ENCODE measurements at places on chromosomes 12 and 14.
A peak's percentile ranks its signal among the peaks of the same experiment; 100 is the strongest.

- no peak for DNase-seq
These were observed 215.0 kb upstream of the EEA1 start for GRCh38 chr12:93144109-93144508.

DNA sequence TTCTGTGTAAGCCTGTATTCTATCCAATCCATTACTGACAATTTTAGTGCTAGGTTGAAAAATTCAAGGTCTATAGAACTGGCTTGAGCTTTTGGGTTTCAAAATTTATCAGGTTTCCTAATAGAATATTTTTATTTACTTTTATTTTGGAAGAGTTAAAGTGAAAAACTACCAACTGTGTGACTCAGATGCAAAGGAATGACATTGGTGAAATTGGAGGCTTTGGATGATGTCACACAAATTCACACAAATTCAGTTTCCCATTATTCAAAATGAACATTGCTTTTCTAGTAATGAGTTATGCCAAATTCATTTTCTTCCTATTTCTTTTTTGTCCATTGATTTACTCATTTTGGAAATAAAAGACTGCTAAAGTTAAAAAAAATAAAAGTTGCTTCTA, 186.9 kb downstream of the ALX1 start:
- DNase-seq, result no peak

GRCh38 chr14:90658541-90658967, 157.7 kb downstream of the TTC7B start:
- no peak for DNase-seq

DNA sequence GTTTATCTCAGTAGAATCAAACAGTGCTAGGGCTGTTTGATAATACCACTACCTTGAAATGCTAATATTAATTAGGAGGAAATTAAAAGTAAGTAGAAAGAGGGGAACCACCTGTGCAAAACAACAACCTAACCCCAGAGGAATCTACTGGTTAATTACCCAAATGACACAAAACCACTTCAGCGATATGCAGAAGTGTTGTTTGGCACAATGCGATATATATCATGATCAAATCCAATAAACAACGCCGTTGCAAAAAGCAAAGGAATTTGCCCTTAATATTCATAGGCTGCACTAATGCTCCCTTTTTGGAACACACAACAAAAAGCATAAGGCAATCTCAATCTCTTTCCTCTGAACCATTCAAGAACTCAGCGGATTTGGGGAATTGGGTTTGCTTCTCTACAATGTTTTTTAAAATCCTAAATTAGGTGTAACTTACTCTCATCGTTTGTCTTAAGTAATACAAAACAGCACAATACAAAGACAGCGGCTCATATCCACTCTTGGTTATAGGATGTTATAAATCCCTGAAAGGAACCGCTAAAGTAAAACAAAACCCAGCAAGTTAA, 1.5 kb downstream of the MAP4K5 start:
- DNase-seq, result no peak

- DNase-seq, result no peak
These were observed 92.0 kb upstream of the AMN1 start for GRCh38 chr12:31820832-31821231.

- DNase-seq, result no peak
These were observed 25.2 kb upstream of the NTN4 start for GRCh38 chr12:95815632-95816212.

- DNase-seq, result no peak
These were observed 521.1 kb upstream of the MGAT4C start for GRCh38 chr12:86777325-86777724.

DNA sequence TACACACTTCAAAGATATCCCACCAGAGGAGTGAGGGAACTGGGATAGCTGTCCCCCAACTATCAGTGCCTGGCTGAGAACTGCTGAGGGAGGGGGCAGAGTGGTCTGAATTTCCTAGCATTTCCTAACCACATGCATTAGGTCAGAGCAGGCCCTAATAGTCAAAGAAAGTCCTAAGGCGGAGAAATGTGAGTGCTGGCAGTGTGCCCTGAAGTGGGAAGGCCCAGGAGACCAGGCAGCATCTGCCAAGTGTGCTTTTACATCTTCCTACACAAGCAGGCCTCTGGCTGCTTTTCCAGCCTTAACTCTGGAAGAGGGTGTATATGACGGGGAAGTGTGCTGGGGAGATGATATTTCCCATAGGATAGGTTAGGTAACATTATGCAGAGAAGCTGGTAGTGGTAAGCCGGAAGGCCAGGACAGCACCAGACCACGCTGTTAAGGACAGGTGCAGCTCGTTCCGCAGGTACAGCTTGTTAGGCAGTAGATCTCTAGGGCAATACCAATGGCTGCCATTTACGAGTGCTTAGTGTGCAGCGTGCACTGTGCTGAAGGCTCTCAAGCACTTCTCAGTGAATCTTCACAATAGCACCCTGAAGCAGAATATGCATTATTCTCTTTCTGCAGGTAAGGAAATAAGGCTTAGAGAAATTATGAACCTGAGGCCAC, 9.1 kb upstream of the CCDC198 start:
- DNase-seq, result no peak

DNA sequence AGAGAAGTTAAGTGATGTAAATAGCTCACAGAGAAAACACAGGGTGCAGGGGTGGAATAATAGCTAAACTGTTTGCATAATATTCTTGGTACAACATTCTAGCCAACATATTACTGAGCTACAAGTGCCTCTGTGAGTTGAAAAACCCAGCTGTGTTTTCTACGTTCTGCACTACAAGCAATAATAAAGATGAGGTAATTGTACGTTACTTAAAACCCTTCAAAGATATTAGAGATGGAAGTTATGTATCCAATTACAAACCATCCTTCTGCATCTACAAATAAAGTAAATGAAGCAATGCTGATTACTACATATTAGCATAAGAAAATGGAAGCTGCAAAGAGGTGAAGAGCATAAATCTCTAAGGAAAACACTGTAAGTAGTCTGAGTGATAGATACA, 271.4 kb downstream of the SSPN start:
- no peak for DNase-seq

DNA sequence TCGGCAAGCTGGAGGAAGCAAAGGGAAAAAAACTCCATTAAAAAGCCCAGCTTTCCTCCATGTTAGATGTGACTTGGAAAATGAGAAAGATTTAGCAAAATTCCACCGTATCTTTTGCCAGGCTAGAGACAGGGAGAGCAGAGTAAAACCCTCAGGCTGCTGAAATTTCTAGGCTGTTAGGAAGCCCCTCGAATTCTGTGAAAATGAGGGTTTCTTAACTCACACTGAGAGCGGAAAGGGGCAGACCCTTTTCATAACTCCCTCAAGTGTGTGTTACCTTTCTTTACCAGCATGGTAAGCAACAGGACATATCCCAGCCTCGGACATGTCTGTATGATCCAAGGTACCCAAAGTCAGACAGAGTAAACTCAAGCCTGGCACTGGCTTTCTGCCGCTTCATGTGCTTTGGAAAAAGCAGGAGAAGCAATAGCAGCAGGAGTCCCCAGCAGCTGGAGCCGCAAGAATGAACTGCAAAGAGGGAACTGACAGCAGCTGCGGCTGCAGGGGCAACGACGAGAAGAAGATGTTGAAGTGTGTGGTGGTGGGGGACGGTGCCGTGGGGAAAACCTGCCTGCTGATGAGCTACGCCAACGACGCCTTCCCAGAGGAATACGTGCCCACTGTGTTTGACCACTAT, at the start of gene RHOJ:
TSS of gene RHOJ (plus strand) at position 37 of the 637 bp plus-strand sequence. CDS start at position 464, 427 bp downstream.
- DNase-seq, result no peak

- DNase-seq, result peak; percentile 75
These were observed 1.8 kb downstream of the SLC38A1 start for GRCh38 chr12:46266869-46267574.
